Upper lobe of left lung (tissue), 6 donors: ENCODE measurements at places on chromosomes 4 and X. TPM values are rescaled to one million over a fixed set of nuclear protein-coding genes. Genes with fewer than 3 reads are reported as not detected.

DNA sequence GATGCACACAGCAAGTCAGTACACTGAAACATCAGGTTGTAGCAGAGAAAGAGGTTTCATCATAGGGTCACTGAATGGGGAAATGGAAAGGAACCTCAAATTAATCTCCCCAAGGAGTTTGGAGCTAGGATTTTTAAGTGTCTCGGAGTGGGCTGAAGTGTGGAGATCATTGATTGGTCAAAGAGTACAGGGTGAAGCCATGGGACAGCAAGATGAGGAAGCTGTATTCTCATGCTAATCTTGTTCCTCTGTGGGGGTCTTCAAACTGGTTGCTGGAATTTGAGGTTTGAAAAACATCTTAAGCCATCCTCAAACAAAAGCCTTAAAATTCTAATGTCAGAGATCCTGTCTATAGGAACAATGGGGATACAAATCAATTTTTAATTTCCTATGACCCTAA is 78.8 kb upstream of the TEX13A start:
- DNase-seq, result no peak

DNA sequence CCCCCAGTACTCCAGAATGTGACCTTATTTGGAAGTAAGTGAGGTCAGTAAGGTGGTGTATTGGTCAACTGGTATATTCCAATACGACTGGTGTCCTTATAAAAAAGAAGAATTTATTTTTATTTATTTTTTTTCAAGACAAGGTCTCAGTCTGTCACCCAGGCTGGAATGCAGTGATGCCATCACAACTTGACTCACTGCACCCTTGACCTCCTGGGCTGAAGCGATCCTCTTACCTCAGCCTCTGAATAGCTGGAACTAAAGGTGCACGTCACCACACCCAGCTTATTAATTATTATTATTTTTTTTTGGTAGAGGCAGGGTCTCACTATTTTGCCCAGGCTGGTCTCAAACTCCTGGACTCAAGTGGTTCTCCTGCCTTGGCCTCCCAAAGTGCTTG is 115.1 kb upstream of the PITX2 start:
- DNase-seq, result no peak

Gene CYLC1
- total RNA-seq, result not detected

Gene TCP11X2
- total RNA-seq, result 1.7 TPM

DNA sequence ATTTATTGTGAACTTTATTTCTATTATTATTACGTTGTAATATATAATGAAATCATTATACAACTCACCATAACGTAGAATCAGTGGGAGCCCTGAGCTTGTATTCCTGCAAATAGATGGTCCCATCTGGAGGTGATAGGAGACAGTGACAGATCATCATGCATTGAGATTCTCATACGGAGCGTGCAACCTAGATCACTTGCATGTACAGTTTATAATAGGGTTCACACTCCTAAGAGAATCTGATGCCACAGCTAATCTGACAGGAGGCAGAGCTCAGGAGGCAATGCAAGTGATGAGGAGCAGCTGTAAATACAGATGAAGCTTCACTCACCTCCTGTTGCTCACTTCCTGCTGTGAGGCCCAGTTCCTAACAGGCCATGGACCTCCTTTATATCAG is 2170.2 kb downstream of the PCDH7 start:
- DNase-seq, result no peak

- no peak for DNase-seq
Observed at GRCh38 chr4:99088023-99088449, 552 bp downstream of the ADH5 start.
